ENCODE measurements at places on chromosomes 3 and 15. TPM values are rescaled to one million over a fixed set of nuclear protein-coding genes. Genes with fewer than 3 reads are reported as not detected.

- peak; percentile 79 for DNase-seq
Observed at GRCh38 chr3:50154840-50155490, at the start of gene SEMA3F. Gene SEMA3F (plus strand): TSS chr3:50155324. CDS start chr3:50159623, 4,299 bp downstream.

DNA sequence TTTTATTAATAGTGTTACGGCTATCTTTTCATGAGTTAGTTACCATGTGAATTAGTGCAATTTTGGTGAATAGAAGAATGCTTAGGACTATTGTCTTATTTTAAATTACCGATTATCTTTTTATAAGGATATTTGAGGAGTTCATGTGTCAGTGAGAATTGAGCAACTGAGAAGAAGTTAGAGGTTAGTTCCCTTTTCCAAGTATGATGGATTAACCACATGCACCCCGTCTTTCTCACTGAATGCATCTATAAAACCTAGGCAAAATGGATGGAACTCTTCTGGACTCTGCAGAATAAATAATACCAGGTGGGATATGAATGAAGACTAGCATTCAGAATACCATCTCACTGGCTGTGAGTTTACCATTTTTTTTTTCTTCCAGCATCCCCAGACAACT, 74.3 kb downstream of the TCF12 start:
- no peak for DNase-seq

DNA sequence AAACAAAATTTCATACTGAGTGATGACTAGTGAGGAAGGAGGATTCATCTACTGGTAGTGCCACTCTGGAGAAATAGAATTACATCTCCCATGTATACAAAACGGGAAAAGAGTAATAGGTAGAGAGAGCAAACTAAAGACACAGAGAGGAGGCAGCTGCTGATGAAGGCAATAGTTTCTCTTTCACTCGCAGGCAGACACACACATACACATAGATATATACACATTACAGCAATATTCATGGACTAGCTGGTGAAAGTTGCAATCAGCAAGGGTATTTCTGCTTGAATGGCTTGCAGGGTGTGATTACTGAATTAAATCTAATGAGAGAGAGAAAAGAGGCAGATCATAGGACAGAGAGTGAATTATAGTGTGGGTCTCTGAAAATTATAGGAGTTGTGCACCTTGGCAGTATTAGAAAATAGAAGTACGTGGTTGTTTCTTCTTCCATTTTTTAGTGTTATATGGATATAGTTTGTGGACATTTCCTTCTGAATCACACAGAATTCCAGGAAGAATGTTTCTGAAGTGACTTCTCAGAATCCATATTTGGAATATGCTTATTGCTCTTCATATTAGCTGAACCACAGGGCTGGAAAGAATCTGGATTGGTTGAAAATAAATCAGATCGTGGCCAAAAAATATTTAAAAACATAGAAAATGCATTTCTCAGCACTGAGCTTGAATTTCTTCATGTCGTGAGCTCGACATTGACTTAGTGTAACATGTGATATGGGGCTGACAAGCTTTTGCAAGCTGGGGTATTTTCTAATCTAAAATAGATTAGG, 991.2 kb downstream of the TUSC7 start:
- DNase-seq, result no peak

- no peak for DNase-seq
Observed at GRCh38 chr15:54599386-54599785, 597.4 kb downstream of the RSL24D1 start.

- DNase-seq, result no peak
Observed at GRCh38 chr15:69143756-69144436, 16.5 kb upstream of the GLCE start.

Gene PDHB
- total RNA-seq, result 174 TPM

Gene RPL39L
- total RNA-seq, result 5.4 TPM

Gene AGTR1
- total RNA-seq, result 0.67 TPM
